ENCODE measurements at places on chromosomes 1 and 21.

DNA sequence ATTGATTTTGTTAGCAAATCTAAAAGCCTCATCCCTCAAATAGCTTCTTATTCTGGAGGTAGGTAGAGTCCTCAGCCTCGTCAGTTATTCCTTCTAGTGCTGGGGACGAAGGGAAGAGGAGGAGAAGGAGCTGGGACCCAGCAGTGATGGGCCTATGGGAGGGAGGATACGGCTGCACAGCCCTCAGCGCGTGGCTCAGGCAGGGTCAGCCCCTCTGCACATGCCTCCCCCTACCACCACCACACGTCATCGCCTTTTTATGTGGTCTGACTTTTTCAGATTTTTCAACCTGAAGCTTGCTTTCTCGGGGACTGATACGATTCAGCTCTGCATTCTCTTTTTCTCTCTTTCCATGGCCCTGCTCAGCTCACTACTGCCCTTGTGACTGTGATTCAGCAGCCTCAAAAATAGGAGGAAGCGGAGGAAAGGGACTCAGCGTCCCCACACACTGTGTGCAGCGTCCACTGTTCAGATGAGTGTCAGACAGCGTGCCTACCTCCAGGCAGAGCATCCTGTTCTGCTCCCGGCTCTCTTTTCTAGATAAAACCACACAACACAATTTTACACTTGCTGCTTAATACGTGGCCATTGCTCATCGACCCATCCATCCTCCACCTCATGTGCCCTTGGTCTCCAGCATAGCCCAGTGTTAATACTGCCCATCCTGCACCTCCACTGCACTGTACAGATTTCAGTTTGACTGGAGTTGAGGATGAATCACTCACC is 827 bp downstream of the OR2B11 start:
- no peak for DNase-seq

DNA sequence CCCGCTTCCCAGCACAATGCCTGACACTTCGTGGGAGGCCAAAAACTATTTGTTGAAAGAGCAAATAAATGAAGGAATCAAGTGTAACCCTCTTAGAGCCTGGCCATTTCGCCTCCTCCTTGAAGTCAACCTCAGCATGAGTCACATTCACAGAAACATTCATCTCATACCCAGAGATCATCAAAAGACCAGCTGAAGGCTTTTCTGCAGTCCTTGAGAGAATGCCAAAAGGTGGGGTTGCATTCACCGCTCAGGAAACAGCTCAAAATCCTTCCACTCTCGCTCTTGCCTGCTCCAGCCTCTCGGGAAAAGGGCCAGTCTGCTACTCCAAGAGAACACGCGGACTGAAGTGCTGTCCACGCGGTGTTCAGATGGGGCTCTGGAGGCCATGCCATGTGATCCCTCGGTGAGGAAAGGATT is 90.0 kb downstream of the VWA5B1 start:
- DNase-seq: no peak

- DNase-seq: no peak
Observed at GRCh38 chr1:202143011-202143767, 1.3 kb downstream of the ARL8A start.

DNA sequence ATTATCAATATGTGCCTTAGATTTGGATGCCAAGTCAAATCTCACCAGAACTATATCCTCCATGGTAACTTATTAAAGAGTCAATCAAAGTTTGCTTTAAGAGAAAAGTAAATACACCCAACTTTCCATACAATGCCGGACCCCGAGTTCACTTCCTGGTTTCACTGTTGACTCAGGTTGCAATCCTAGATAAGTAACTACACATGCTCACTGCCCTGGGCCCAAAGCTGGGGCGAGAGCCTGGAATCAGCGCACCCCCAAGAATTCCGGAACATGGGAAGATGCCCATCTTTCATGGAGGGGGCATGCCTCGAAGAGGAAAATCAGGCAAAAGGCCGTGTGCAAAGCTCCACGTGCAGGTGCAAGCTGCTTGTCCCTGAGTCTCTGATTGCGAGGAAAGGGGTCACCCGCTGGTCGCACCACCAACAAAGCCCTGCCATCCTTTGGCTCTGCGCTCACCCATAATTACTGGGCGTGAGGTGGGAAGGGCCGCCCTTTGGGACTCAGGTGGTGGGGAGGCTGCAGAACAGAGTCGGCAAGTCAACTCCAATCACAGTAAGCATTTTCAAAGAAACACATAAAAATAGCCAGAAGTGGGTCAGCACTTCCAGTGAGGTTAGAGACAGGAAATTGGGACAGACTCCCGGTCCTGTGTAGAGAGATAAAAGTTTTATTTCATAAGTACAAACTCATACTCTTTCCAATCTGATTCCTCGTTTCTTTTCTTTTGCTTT is 167.7 kb downstream of the TOMM20 start:
- DNase-seq: no peak

DNA sequence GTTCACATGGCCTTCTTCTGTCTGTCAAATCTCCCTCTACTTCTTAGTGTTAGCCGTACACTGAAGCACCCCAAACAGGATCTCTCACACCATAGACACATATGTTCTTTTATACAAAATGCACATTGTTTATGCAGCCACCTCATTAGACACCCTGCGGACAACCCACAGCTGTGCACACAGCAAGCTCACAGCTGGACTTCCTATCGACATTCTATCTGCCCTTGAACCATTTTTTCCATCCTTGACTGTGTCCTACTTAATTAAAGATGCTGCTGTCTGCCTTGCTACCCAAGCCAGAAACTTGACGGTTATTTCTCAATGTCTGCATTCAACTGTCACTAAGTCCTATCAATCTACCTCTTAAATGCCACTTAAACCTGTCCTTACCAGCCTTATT is 3.2 kb upstream of the ZBTB21 start:
- no peak for DNase-seq

- no peak for DNase-seq
Observed at GRCh38 chr1:230317823-230318819, 108.0 kb downstream of the PGBD5 start.

- no peak for DNase-seq
Observed at GRCh38 chr1:182192215-182192614, 130.7 kb upstream of the ZNF648 start.

- DNase-seq: no peak
Observed at GRCh38 chr1:147169171-147169570, 3.1 kb downstream of the PRKAB2 start.

DNA sequence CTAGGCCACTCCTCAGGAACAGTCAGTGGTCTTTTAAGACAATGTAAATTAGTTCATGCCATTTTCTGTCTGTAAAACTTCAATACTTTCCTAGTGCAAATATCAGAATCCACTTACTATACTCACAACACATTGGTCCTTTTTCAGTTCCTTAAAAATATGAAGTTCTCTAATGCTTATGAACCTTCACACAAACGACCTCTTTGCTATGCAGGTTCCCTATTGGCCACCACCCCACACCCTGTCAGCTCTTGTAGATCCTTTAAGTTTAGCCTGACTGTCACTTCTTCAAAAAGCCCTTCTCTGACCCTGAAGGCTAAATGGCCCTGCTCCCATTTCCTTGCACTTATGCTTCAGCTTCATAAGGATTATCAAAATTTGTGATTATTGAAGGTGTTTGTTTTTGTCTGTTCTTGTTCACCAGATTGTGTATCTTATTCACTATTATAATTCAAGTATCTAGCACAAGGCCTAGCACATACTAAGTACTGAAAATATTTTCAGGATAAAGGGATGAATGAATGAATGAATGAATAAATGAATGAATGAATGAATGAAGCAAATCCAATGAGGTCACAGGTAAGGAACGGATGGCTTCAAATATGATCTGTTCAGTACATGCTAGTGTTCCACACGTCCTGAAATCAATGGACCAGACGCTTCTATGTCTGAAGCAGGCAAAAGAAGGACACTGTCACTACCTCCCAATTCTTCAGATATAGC is 373.9 kb downstream of the VAV3 start:
- no peak for DNase-seq

GRCh38 chr1:203124011-203124410 is 3.5 kb upstream of the ADORA1 start:
- DNase-seq: no peak

- DNase-seq: no peak
Observed at GRCh38 chr1:50487725-50488124, 64.5 kb upstream of the DMRTA2 start.

DNA sequence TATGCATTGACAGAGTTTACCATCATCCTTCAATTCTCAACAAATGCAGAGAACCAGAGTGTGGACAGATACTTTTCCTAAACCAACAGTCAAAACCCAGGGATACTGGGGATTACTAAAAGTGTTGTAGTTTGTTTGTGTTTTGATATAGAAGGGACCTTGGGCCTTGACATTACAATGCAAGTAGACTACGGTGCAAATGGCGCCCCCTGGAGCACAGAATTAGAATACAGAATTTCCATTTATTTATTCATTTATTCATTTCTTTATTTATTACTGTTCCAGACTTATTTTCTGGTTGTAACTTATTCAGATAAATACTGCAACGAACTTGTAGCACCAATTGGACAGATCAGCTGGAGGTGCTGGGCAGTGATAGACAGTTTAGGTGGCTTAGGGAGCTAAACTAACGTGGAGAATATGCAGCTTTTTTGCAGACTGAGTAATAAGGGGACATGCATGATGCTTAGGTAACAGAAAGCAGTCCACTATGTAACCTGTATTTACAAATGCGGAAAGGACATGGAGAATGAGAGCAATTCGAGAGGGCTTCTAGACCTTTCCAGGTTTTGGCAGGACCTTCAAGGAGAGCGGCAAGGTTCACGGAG is 42.6 kb downstream of the KIRREL1 start:
- no peak for DNase-seq

DNA sequence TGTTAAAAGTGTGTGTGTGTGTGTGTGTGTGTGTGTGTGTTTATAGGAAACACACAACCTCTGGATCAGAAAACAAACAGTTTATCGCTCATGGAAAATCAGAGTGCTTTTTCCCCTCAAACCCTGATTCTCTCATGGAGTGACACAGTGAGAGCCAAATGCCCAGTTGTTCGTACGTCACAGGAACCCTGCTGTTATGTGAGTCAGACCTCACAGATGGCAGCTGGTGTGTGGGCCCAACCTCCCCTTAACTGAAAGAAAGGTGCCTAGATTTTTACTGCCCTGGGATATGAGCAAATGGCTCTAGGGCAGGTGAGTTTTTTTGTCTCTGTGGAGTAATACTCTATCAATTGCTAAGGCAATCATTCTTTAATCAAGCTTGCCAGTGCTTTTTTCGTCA is 1788.1 kb downstream of the BRINP3 start:
- no peak for DNase-seq

- no peak for DNase-seq
Observed at GRCh38 chr1:203632941-203633340, 6.3 kb downstream of the ATP2B4 start.

DNA sequence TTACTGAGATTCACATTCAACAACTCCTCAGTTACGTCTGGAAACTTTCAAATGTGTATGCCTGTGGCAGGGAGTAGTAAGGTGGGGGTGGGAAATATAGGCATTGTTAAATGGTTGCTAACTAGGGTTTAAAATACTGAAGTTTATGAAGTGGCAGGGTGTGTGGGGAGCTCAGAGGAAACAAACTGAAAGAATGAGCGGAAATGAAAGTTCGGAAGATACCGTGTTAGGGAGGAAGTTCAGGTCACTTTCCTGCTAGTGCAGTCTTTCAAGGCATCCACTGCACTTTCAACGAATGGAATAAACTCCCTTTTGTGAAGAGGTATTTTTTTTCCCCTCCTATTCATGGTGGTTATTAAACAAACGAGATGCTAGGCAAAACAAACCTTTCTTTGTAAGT is 19.7 kb downstream of the SYNJ1 start:
- no peak for DNase-seq

DNA sequence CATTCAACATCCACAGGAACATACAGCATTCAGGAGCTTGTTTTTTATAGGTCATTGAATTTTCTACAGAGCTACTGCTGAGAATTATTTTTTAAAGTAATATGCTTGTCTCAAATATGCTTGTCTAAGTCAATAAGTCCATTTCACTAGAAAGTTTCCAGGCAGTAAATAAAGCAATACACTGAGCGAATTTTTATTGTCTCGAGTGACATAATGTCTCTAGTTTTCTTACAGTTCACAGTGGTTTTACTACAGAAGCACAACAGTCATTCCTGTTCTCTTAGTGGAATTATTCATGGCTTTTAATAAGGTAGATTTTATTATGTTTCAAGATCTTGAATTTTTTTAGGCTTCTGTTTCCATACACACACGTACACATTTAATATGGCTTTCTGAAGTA is 83.8 kb downstream of the HS2ST1 start:
- no peak for DNase-seq

GRCh38 chr1:40711465-40712404 is 20.2 kb downstream of the NFYC start:
- no peak for DNase-seq

DNA sequence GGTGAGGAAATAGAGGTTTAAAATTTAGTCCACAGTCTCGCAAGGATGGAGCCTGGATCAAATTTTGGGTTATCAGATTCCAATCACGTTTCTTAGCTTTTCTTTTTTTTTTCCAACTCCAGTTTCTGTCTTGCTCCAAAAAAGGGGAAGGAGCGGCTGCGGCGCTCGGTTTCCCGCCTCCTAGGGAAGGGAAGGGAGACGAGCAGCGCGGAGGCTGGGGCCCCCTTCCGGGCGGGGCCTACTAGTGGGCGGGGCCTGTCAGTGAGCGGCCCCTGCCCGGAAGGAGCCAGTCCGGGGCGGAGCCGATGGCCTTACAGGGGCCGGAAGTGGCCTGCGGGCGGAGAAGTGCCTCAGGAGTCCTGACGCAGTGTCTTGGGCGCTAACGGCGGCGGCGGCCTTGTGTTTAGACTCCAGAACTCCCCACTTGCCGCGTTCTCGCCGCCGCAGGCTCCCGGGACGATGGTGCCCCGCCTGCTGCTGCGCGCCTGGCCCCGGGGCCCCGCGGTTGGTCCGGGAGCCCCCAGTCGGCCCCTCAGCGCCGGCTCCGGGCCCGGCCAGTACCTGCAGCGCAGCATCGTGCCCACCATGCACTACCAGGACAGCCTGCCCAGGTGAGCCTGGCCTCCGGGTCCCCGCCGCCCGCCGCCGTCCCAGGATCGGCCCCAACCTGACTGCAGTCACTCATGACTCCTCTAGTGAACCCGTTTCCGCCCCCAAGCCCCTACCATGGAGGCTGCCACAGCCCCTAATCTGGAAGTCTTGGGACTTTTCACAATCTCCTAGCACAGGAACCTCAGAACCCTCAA is at the start of gene CPT2:
TSS of gene CPT2 (plus strand) at position 340 of the 806 bp plus-strand sequence. CDS start at position 460, 120 bp downstream.
- DNase-seq: peak; percentile 92

DNA sequence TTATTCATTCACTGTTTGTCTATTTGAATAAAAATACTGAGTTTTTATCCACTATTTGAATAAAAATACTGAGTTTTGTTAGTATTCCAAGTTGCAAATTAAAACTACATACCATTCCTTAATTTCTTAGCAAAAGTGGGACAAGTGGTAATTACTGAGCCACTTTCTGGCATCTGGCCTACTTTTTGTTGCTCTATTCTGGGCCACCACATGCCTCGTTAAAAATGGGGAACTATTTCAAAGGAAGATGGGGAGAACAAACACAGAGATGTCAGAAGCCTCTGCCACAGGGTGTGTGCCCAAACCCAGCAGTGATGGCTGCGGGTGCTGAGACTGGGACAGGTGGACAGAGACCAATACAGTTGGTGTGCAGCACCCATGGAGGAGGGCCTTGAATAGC is 14.6 kb downstream of the PIGP start:
- DNase-seq: no peak

Data from amniotic stem cell (primary cell).